ENCODE measurements at places on chromosomes 2 and 18.

GRCh38 chr2:78535395-78535794 is 490.1 kb upstream of the REG3G start:
- no peak for DNase-seq

GRCh38 chr2:61718965-61719364 is 134.9 kb downstream of the FAM161A start:
- DNase-seq = no peak

GRCh38 chr2:223108351-223109050 is 56.5 kb downstream of the KCNE4 start:
- DNase-seq = no peak

DNA sequence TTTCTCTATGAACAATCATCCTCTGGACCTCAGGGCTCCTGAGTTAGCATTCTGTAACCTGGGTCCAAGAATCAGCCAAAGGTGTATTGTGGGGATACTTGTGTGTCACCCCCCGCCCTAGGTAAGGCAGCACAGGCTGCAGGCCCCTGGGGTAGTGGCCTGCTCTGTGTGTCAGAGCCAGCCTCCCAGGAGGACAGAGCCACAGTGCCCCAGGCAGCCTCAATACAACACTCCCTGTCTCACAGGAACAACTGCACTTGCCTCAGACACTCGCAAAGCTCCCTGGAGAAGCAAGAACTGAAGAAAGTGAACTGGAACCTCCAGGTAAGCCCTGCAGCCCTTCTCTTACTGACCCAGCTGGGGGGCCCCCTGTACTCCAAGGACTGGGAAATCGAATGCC is 121.3 kb upstream of the PPP1CB start:
- DNase-seq = no peak

DNA sequence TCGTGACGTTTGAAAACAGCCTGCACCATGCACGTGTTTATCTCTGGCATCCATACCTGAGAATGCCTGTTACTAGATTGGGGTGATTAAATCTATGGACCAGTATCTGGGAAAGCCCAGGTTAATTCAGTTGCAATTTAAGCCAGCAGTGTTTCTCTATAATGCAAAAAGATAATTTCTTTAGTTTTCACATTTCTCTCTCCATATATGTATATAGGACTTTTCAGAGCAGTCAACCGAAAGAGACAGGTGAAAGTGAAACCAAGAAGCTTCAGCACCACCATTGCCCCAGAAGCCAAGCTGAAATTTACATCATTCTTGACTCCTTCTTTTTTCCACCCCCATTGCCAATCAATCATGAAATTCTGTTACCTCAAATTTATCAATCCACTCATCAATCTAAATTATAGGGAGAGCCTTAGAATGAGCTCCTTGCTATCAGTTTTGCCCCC is 2.7 kb upstream of the LRP2 start:
- no peak for DNase-seq
